ENCODE measurements at places on chromosomes 2 and 18.

GRCh38 chr2:63789338-63790020 lies 52.2 kb upstream of the UGP2 start:
- DNase-seq = peak; percentile 15

- DNase-seq = peak; percentile 91
Observed at GRCh38 chr2:176614049-176614448, 344.8 kb downstream of the MTX2 start.

DNA sequence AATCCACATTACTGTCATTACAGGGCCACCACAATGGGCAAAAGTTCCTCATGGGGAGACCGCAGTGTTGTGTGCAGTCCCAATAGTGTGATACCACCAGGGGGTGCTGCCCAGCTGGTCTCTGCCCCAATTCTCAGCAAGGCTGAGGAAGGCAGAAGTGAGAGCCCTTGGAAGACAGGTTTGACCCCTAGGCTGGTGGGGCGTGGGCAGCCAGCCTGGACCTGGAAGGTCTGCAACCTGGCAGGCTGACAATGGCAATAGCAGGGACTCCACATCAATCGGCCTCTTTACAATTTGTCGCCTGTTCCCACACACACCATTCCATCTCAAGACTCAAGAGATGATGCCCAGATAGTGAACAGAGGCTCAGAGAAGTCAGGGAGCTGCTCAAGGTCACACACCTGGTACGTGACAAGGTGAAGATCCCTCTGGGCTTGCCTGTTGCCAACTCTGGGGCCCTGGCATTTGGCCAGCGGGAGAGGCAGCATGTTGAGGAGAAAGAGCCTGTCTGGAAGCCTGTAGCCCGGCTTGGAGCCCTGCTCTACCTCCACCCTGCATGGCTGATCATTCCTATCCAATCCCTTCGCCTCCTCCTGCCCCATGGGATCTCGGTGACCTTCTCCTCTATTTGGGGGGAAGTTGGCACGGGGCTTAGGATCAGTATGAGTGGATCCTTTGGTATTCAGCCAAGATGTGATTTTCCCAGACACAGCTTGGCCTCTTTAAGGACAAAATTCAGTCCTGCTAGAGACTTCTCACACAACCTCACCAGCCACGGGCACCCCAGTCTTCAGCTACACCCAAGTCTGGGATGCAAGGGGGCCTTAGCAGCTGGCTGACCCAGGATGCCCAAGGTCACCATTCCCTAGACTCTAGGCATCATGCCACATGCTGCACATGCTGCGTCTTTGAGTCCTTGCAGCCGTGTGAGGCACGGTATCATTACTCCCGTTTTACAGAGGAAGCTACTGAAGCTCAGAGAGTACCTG lies 2.9 kb upstream of the ATOH8 start:
- DNase-seq = peak; percentile 68

- DNase-seq = no peak
Observed at GRCh38 chr2:109475531-109476210, 138.1 kb downstream of the SEPTIN10 start.

DNA sequence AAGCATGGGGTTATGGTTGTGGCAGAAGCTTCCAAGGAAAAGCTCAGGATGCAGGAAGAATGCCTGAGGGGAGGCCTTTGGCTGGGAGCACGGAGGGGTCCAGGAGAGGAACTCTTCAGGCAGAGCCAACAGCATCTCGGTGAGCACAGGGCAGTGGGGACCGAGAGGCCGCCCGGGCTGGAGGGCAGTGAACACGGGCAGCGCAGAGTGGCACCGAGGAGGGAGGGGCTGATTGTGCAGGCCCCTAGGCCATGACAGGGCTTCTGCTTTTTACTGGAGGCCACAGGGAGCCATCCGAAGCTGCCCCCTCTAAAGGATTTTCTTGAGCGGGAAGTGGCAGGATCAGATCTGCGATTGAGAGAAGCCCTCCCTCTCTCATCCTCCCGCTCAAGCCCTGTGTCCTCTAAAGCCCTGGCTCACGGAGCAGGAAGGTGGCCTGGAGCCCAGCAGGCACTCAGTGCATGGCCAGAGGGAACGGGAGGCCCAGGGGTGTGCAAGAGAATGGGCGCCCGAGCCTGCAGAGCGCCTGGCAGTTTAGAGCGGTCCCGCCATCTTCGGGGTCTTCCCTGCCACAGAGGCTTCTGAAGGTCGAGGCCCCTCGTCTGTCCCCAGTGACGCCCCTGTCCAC lies 110.0 kb upstream of the STON1 start:
- no peak for DNase-seq

All from A673 (cell line).